ENCODE measurements at places on chromosomes 2 and 18.

DNA sequence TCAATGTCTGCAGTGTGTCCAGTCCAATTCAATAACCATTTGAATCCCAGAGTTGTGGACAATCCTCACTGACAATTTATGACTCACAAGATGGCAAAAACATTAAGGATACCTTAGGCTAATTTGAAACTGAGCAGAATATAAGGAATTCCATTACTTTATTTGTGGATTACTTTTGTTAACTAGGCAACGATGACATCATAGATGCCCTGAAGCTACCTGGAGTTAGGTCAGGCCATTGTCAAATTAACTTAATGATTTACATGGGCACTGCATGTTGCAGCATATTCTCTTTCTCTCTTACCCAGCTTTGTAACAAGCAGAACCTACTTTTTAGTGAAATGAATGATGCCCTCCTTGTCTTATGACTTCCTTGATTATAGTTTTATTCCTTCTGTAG, 100.0 kb upstream of the CDCA7 start:
- DNase-seq: peak; percentile 16

DNA sequence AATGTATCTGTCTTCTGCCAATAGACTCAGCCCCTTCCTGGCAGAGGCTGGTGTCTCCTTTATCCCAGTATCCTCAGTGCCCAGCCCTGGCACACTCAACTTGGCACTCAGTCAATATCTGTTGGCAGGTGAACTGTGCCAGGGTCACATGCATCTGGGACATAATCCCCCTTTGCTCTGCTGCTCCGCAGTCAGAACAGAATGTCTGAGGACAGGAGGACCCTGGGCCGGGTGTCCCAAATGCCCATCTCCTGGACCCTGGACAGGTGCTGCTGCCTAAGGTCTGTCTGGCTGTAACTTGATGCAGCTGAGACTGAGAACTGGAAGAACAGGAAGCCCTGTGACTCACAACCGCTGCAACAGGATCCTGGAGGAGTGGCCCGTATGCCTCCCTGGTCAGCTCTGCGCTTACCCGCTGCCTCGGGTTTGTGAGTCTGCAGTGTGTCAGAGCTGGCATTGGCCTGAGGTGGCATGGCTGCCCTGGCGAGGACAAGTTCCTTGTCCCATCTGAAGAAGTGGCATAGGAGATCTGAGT, 11.4 kb downstream of the HK2 start:
- DNase-seq: peak; percentile 92

DNA sequence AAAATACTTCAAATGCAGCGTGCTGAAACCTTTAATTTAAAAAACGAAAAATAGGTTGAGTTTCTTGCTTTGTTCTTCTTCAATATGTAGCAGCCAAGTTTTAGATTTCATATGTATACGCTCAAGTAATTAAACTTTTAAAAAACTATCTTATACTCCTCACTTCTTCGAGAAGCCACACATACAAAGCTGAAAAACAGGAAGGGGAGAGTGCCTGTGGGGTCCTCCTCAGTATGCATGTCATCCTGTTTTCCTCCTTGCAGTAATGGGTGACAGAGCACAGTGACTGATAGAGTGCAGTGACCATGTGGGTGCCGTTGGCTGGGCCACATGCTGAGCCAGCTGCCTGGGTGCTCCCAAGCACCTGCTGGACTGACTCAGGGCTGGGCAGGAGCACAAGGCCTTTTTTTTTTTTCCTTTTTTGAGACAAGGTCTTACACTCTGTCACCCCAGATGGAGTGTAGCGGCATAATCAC, 33.3 kb downstream of the UXS1 start:
- DNase-seq: no peak

GRCh38 chr2:220892018-220892634, 680.0 kb downstream of the EPHA4 start:
- DNase-seq: no peak

GRCh38 chr2:238027591-238028415, 33.0 kb upstream of the SCLY start:
- no peak for DNase-seq

DNA sequence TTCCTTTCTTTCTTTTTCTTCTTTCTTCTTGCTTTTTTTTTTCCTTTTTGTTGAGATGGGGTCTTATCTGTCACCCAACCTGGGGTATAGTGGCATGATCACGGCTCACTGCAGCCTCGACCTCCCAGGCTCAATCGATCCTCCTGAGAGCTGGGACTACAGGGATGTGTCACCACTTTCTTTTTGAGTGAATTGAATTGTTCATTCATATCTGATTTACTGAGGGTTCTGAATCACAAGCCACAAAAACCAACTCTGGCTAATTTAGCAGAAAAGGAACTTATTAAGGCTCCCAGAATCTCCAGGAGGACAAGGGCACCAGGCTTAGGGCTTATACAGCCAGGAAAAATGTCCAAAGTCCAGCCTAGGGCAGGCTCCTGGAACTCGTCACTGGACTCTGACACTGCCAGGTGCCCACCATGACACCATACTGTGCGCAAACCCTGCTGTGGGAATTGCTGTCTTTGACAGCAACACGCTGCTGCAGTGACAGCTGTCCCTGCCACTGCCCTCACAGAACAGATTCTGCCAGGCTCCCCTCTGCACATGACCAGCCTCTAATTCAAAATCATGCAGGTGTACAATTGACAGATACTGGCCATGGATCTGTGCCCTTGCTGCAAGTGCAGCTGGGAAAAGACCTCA, 42.9 kb upstream of the EML6 start:
- peak; percentile 56 for DNase-seq

GRCh38 chr2:233857511-233858141, 3.3 kb upstream of the HJURP start:
- peak; percentile 37 for DNase-seq

- DNase-seq: no peak
Observed at GRCh38 chr2:217108086-217108485, 248.2 kb upstream of the TNP1 start.

- DNase-seq: no peak
Observed at GRCh38 chr2:151614159-151614558, 120.1 kb downstream of the NEB start.

DNA sequence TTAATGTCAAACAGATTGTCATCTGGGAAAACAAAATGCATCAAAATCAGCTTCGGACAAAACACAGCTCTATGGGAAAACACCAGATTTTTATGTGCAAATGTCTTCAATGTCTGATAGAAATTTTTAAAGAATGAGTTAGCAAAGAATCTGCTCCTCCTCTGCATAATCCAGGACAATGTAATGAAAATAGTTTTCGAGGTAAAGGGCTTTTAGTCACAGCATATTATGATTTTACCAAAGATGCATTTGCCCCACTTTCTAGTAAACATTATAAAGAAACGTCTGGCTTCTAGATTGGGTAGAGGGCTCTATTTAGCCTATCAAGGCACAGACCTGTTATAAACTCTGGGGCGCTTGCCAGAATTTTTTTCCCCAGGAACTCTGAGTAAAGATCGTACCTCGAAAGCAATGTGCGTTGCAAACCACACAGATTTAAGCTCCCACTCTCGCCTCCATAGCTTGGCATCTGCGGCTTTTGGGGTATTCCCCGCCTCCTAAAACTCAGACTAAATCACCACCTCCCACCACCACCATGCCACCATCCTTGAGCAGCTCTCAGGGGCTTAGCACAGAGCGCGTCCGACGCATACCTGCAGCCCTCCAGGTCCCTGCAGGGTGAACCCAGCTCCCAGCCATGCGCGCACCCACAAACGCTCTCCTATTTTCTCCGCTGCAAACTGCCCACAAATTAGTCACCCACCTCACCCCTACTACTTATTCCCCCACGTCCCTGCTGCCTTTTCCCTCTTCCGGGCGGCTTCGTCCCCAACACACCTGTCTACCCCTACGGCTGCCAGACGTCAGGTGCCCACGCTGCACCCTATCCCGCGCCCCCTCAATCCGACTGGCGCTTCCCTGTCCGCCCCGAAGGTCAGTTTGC, 829 bp downstream of the ACVR1C start:
- DNase-seq: peak; percentile 2

All from EH (cell line).